ENCODE measurements at places on chromosomes 11 and 22.
A peak's percentile ranks its signal among the peaks of the same experiment; 100 is the strongest.

- DNase-seq = no peak
Measured at GRCh38 chr11:89487016-89487415, 4.2 kb downstream of the NOX4 start.

- DNase-seq = no peak
Measured at GRCh38 chr11:95241681-95242081, 10.7 kb upstream of the SESN3 start.

- DNase-seq = no peak
Measured at GRCh38 chr11:31433851-31434250, 64.2 kb downstream of the DNAJC24 start.

GRCh38 chr22:49645257-49645656 lies 182.4 kb downstream of the BRD1 start:
- DNase-seq = no peak

DNA sequence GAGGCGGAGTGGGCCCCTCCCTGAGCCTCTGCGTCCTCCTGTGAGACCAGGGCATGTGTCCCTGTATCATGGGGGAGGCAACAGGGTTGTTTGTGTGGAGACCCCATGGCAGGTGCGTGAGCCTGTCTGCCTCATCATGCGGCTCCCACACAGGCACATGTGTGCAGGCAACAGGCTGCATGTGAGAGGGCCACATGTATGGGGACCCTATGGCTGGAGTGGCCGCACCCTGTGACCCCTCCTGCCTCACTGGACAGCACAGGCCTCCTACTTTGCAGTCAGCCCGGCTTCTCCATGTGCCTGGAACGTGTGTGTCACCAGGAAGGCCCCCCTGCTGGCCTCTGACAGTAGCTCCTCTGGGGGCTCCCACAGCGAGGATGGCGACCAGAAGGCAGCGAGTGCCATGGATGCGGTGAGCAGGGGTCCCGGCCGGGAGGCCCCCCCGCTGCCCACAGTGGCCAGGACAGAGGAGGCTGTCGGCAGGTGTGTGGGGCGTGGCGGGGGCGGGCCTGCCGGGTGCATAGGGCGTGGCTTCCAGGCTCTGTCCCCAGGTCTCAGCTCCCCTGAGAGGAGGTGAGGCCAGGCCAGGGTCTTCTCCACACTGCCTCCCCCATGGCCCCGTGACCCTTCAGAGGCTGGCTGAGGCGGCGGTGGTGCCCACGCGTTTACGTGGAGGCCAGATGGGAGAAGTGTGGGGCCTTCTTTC lies 34.1 kb downstream of the SBF1 start:
- DNase-seq = no peak

DNA sequence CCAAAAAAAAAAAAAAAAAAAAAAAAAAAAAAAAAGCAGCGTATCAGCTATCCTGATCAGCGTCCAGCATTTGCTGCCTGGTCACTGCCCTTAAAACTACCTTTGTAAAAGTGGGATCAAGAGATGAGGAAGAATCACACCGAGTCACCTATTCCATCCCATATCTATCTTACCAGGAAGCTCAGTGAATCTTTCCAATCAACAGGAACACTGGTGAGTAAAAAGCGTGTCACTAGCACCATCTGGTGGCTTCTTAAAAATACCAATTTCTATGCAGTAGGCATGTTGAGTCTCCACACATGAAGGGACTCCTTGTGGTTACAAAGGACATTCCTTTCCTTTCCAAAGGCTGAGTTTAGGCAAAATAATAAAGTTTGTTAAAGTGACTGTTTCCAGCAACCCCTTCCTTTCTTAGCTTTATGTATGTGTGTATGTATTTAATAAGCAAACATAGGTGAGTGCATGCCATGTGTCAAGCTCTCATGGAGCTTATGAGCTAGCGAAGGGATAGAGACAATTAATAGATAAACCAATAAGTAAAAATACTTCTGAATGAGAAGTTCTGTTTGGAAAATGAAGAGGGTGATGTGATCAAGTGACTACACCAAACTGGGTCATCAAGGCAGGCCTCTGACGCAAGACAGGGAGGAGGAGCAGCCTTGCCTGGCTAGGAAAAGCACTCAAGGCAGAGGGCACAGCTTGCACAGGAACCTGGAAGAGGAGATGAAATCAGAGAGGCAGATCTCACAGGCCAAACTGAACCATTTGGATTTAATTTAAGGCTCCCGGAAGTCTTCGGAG lies 13.9 kb upstream of the TP53AIP1 start:
- DNase-seq = peak; percentile 21

- DNase-seq = no peak
Measured at GRCh38 chr11:134362192-134362901, 30.6 kb downstream of the GLB1L2 start.

DNA sequence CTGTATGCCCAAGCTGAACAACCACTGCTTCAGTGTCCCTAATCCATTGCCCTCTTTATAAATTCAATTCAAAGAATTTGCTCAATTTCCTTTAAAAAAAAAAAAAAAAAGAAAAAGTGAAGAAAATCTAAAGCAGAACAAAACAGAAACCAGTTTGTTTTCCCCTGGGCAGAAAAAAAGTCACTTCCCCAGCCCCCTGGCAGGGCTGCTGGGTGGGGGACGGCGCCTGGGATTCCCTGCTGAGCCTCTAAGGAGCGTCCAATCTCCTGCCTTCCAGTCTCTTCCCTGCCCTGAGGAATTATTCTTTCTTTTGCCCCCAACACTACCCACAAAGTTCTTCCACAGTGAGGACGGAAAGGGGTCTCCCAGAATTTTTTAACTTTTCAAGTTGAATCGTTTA lies 23.9 kb downstream of the DKK3 start:
- DNase-seq = no peak

DNA sequence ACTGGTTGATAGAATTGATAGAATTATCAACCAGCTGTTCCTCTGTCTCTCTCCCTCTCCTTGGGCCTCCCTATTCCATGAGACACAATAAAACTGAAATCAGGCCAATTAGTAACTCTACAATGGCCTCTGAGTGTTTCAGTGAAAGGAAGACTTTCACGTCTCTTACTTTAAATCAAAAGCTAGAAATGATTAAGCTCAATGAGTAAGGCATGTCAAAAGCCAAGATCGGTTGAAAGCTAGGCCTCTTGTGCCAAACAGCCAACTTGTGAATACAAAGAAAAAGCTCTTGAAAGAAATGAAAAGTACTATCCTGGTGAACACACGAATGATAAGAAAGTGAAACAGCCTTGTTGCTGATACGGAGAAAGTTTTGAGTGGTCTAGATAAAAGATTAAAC lies 16.6 kb downstream of the PIH1D2 start:
- DNase-seq = no peak

DNA sequence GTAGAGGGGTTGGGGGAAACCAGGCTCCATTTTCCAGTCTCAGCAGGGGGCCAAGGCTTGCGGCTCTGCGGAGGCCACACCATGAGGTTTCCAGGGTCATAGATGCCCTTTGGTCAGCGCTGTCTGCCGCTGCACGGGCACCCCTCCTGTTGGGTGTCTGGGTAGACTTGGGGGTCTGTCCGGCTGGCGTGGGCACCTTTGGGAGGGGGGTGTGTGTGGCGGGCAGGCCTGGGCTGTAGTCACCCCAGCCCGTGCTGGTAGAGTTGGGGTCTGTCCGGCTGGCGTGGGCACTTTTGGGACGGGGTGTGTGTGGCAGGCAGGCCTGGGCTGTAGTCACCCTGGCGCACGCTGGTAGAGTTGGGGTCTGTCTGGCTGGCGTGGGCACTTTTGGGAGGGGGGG lies 18.6 kb downstream of the LSP1 start:
- no peak for DNase-seq

- no peak for DNase-seq
Measured at GRCh38 chr11:16082095-16083055, 274.0 kb downstream of the SOX6 start.

- DNase-seq = no peak
Measured at GRCh38 chr22:19469421-19469820, 9.6 kb downstream of the UFD1 start.

DNA sequence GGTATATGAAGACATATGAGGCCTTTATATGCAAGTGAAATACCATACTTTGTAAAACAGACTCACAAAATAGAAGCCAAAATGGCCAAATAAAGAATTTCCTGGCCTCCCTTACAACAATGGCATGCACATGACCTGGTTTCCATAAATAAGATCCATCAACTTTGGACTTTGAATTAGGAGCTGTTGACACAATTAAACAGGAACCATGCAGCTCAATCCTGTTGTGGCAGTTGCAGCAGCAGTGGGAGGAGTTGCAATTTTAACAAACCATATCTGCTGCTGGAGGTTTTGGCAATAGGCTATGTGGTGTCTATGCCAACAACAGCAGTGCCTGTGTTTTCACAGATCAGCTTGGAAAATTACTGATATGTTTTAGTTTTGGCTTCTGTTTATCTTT lies 818.6 kb downstream of the FAM181B start:
- DNase-seq = no peak

- no peak for DNase-seq
Measured at GRCh38 chr22:33124471-33124870, 66.3 kb upstream of the SYN3 start.

DNA sequence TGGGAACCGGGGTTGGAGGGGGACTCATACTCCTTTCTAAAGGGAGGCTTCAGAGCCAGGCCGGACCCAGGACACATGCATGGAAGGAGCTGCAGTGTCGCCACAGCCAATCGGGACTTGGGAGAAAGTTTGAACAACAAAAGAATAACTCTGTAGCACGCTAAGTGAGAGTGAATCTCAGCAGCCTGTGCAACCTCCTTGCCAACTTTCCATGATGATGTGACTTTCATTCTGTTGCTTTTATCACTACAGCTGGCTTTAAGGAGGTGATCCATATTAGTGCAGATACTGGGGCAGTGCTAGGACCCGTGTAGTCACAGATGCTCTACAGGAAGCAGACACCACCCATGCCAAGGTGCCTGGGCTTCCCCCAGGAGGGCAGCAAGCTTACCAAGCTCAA lies 157.3 kb downstream of the MPPED1 start:
- DNase-seq = no peak

- DNase-seq = no peak
Measured at GRCh38 chr11:119350302-119350701, 3.8 kb upstream of the MFRP start.

GRCh38 chr22:25704701-25705100 lies 37.3 kb upstream of the MYO18B start:
- no peak for DNase-seq

- peak; percentile 28 for DNase-seq
Measured at GRCh38 chr11:72589802-72590761, 84.1 kb downstream of the PDE2A start.

GRCh38 chr11:117840881-117841550 lies 16.5 kb upstream of the FXYD2 start:
- no peak for DNase-seq

Data from CD4-positive, alpha-beta T cell treated with Interleukin-6 at 100 ng/mL for 8 hours (primary cell).